Liver (tissue), 10 donors: ENCODE measurements at places on chromosomes 5 and 9. TPM values are rescaled to one million over a fixed set of nuclear protein-coding genes. Genes with fewer than 3 reads are reported as not detected.

The IFNK gene
- total RNA-seq: not detected

The FCN2 gene
- 23.6 TPM for total RNA-seq

DNA sequence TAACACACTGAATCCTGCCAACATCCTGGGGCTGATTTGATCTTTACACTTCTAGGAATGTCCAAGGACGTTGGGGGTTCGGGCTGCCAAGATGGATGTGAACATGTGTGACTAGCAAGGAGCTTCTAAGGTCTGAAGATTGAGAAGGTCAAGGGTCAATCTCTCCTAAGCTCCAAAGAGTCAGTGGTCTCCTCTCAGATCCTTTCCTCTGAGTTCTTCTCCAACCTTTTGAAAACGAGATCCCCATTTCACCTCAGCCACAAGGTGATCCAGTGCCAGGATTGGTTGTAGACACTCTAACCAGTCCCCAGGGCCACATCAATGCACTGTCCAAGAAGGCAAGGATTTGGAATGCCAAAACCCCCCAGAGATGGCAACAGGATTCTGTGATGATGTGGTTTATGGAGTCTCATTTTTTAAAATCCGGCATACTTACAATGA is 266.8 kb downstream of the NDUFS4 start:
- H3K27ac ChIP-seq: no peak overlapping the region
- no peak overlapping the region for H3K4me3 ChIP-seq
- no peaks in the 10 kb centered on the region for H3K4me1 ChIP-seq
- no peaks in the 10 kb centered on the region for H3K27me3 ChIP-seq
- DNase-seq: no peak
- no peaks in the 10 kb centered on the region for H3K36me3 ChIP-seq

The FRMD3 gene
- total RNA-seq: 0.75 TPM

The DOCK2 gene
- total RNA-seq: 13.7 TPM

DNA sequence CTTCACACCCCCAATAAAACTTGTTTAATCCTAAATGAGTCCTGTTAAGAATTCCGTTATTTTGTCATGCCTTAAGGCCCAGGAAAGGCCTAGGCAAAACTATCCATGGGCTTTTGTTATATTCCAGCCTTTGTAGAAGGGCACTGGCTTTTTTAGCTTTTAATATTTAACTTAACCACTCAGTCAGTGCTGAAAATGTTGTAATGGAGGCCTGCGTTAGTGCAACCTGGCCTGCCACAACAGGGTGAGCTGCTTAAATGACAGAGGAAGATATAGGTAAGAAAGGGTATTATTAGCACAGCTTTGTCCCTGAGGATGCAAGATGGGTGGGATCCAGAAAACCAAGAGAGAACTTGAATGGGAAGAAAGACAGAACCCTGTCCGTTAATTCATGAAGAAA is 40.2 kb upstream of the PCAT7 start:
- H3K4me1 ChIP-seq: peaks cover 3% of the 10 kb centered on the region
- H3K4me3 ChIP-seq: no peak overlapping the region
- H3K27me3 ChIP-seq: no peaks in the 10 kb centered on the region
- peak overlapping the region; percentile 12 for H3K27ac ChIP-seq
- no peak for DNase-seq

- peaks cover 4% of the 10 kb centered on the region for H3K4me1 ChIP-seq
- no peaks in the 10 kb centered on the region for H3K36me3 ChIP-seq
Measured at GRCh38 chr9:101711330-101711941, 27.0 kb downstream of the GRIN3A start.

DNA sequence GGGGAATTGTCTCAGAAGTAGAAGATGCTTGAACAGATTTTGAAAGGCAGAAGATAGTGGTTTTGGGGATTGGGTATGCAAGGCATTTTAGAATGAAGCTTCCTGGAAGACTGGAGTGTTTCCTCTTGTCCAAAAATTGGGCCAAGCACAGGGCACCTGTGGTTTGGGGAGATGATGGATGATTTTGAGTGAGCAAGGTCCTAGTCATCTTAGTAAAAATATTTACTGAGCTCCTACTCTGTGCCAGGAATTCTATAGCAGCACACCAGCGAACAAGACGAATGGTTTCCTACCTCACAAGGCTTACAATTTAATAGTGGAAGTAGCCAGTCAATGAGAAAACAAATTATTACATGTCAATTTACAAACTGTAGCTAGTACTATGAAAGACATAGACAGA is 484.4 kb upstream of the KIF2A start:
- no peaks in the 10 kb centered on the region for H3K27me3 ChIP-seq
- no peaks in the 10 kb centered on the region for H3K4me1 ChIP-seq
- no peak overlapping the region for H3K4me3 ChIP-seq
- DNase-seq: no peak

The F2R gene
- 18.7 TPM for total RNA-seq
